ENCODE measurements at places on chromosomes 16 and 17.

DNA sequence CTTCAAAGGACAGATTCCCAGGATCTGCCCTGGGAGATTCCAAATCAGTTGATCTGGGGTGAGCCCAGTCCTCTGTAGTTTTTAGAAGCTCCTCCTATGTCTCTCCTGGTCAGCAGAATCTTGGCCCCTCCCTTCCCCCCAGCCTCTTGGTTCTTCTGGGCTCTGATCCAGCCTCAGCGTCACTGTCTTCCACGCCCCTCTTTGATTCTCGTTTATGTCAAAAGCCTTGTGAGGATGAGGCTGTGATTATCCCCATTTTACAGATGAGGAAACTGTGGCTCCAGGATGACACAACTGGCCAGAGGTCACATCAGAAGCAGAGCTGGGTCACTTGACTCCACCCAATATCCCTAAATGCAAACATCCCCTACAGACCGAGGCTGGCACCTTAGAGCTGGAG, 840 bp upstream of the CDH5 start:
- no peak for DNase-seq

GRCh38 chr17:62064029-62064790, 868 bp downstream of the MED13 start:
- no peak for DNase-seq

GRCh38 chr16:35713762-35714650, 2254.6 kb downstream of the TP53TG3F start:
- no peak for DNase-seq

- DNase-seq: no peak
These were observed 106.8 kb upstream of the SEC14L1 start for GRCh38 chr17:77033892-77034404.

DNA sequence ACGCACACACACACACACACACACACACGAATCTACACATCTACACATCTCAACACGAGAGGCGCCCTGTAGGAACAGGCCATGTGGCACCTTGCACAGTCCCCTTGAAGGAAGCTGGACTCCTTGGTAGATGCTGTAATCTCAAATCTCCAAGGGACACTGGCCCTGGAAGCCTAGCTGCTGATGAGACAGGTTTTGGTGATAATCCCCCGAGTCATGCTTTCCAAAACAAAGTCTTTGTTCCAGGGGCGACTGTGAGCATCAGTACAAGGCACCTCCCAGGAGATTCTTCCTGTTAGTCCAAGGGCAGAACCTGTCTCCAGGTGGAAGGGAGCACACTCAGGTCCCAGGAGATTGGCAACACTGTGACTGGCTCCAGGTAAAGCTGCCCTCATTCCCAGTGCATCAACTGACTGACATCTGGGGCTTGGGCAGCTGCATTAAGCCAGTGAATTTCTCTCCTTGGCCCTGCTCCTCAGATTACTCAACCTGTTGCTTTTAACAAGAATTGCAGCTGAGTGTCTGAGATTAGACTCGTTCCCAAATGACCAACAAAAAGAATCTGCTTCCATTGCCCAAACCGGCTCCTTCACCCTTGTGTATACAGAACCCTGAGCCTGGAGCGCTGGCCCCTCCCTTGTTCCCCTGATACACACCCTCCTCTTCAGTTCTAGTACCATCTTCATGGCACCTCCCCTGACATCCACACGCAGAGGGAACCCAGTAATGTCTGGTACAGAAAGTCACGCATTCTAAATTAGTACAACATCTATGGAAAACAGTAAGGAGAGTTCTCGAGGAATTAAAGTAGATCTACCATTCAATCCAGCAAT, 13.9 kb upstream of the TNRC6C start:
- no peak for DNase-seq

Data from activated naive CD4-positive, alpha-beta T cell treated with Interleukin-2 at 50 U/mL for 16 hours (primary cell).